AG04449 (cell line): ENCODE measurements at places on chromosomes 5 and 9.

DNA sequence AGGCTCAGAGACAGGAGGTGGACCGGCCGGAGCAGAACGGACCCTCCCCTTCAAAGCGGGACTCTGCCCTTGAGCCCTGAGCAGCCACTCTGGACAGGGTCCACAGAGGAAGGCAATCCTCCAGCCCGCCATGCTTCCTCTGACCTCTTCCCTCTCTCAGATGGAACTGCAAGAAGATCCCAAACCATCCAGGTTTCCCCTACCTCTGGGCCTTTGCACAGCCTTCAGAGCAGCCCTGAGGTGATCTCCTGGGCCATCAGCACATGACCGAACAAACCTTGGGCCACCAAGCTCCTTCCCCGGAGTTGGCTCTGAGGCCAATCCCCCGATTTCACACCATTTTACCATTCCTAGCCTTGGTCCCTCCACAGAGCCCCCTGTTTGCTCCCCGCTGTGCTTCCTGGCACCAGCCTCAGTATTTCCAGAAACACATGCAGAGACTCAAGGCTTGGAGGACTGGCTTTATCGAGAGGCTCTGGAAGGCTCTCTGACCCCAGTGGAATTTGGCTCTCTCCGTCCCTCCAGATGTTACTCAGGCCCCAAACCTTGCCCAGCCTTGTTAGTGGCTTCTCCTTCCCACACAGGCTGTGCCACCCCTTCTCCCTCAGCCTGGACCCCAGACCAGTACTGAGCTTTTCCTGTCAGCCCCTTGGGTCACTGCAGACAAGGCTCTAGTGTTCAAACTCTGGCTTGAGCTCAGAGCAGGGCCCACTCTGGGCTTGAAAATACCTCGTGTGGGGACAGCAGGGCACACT lies 48.6 kb upstream of the KCNMB1 start:
- no peak for DNase-seq

DNA sequence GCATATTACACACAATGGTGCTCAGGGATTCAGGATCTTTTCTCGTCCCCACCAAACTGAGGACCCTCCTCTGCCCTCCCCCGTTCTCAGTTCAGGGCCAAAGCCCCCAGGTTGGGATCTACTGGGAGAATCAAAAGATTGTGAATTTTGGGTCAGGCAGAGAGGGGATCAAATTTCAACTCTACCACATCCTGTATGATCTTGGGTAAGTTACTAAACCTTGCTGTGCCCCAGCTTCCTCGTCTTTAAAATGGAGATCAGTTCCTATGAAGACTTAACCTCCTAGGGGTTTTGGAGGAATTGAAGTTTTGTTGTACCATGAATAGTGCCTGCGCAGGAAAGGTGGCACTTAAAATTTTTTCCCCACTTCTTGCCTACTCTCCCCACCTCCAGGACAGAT lies 62.4 kb downstream of the RAI14 start:
- no peak for DNase-seq

GRCh38 chr5:77816686-77817085 lies 40.5 kb upstream of the TBCA start:
- no peak for DNase-seq

- DNase-seq = no peak
Observed at GRCh38 chr5:133947431-133947841, 21.0 kb downstream of the C5orf15 start.

DNA sequence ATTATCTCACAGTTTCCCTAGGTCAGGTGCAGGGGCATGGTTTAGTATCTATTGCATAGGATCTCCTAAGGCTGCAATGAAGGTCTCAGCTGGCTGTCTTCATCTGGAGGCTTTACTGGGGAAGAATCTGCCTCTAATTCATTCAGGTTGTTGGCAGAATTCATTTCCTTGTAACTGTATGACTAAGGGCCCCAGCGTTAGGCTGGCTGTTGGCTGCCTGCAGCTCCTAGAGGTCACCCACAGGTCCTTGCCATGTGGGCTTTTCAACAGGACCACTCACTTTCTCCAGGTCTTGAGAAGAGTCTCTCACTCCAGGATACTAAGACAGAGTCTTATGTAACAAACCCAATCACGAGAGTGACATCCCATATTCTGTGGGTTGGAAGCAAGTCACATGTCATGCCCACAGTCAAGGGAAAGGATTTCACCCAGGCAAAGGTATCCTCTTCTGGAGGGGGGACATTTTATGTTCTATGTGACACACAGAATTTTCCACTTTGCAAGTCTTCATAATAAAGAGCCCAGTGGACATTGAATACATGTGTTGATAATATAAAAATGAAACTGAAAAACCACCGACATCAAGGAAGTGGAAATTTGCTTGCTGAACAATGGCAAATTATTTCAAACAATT lies 38.2 kb downstream of the HMHB1 start:
- DNase-seq = no peak

DNA sequence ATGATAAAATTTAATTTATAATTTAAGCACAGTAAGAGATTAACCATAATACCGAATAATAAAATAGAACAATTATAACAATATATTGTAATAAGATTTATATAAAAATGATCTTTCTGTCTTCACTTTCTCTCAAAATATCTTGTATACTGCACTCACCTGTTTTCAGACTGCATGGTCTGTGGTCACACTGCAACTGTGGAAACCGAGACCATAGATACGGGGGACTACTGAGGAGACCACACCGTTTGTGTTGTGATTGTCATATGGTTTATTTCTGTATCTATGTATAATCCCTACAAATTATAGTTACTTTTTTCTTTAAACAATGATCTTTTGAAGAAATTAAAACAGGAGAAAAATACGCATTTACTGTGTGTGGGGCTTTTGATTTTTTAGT lies 78.8 kb upstream of the TNFAIP8 start:
- no peak for DNase-seq

DNA sequence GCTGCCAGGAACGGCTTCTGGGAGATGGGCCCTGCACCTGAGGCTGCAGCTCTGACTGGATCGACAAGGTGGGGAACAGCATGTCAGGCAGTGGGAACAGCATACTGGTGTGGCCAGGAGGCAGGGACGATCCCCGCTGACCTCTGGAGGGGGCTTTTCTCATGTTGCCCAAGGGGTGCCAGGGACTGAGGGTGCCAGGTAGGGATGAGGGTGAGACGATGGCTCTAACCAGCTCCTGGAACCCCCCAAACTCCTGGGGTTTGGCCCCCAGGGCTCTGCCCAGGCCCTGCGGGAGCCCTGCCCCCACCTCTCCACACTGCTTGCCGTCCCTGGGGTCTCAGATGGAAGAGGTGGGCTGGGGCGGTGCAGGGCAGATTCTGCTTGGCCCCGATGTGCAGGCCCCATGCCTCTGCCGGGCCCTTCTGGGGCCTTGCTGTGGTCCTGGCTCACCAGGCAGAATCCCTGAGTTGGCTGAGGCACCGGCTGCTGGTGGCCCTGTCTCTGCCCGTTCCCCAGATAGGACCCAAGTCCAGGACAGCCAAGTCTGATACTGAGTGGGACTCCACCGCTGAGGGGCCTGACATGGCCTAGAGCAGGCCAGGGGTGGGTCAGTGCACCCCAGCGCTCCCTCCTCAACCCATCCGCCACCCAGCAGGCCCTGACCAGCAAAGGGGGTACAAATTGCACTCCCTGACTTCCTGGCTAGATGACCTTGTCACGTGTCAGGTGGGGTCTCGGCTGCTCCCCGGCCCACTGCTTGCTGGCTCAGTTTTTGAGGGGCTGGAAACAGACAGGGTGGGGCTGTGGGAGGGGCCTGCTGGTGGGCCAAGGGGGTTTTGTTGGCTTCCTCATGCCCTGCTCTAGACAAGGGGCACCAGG lies 28.4 kb upstream of the RNF130 start:
- no peak for DNase-seq

DNA sequence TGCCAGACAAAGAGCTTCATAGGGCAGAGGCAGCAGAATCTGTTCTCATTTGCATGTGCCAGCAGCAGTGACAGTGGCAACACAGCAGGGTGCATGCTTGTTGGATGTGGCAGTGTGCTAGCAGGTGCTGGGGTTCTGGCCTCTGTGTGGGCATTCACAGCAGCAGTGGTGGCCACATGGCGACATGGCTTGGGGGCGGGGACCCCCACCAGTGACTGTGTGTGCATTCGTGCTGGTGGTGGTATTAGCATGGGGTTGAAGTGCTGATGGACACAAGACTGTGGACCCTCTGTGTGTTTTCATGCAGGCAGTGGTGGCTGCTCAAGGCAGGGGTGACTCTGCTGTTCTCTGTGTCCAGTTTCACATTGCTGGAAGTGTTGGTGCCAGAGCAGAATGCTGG lies 183.2 kb upstream of the PDE4D start:
- DNase-seq = no peak

DNA sequence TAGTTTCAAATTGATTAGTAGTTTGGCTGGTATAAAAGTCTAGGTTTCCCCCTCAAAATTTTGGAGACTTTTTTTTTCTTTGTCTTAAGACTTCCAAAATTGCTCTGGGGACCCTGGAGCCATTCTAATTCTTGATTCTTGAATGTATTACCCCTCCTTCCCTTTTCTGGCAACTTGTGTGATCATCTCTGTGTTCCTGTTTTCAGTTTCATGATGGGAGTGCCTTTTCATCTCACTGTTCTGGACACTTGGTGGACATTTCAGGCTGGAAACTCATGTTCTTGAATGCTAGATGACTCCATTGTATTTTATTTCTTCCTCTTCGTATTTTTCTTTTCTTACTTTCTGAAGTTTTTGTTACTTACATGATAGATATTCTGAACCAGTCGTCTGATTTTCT lies 57.3 kb upstream of the LRRC70 start:
- DNase-seq = no peak

DNA sequence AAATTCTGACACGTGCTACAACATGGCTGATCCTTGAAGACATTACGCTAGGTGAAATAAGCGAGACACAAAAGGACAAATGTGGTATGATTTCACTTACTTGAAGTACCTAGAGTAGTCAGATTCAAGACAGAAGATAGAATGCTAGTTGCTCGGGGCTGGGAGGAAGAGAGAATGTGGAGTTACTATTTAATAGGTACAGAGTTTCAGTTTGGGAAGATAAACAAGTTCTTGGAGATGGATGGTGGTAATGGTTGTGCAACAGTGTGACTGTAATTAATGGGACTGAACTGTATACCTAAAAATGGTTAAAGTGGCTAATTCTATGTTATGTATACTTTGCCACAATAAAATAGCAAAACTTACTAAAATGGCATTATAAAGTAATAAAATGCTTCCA lies 34.4 kb downstream of the PAM start:
- DNase-seq = no peak

GRCh38 chr5:123047706-123048105 lies 11.2 kb upstream of the PPIC start:
- DNase-seq = no peak

DNA sequence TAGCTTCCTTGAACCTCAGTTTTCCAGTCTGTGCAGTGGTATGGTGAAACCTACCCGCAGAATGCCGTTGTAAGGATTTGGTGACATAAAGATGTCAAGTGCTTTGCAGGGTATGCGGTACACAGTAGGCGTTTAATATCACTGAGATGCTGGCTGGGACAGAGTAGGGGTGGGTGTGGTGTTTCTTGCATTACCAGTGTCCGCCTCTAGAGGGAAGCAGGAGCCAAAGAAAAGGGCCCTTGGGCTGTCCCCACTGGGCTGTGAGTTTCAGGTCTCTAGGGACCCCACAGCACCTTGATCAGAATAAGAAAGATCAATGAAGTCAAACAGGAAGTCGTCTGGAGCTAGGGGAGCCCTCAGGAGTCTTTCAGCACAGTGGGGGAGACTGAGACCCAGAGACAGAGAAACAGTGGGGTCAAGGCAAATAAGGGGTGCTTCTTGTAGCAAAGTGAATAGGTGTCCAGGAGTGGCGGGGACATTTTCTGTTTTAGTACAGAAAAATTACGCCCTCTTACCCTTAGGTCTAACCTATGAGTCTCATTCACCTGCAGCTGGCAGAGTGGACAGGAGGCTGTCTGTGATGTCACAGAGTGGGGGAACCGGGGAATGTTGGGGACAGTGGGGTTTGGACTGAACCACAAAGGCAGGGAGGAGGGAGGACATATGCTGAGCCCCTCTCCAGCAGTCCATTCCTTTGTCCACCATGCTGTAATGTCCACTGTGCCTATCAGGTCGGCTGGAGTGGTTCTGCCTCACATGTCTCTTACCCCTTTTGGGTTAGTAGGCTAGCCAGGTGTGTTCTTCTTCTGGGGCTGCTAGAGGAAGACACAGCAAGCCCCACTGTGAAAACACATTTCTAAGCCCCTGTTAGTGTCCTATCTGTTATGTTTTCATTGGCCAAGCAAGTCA lies 4.7 kb upstream of the TEX53 start:
- DNase-seq = no peak

DNA sequence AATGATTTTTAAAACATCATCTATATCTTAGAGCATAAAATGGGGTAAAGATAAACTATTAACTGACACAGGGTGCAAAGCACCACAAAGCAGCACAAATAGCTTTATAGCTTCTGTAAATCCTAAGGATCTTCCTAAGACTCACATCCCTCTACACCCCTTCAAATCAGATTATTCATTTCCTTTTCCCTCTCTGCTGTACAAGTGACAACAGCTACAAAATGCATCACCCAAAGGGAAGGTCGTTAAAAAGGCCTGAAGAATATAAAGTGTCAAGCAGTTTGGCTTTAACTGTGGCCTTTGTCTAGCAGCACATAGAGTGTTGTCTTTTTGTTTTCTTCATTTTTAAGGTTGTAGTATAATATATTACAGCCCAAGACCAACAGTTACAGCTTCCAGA lies 422.1 kb downstream of the PDE4D start:
- no peak for DNase-seq

- no peak for DNase-seq
Observed at GRCh38 chr9:137619240-137620047, 639 bp downstream of the EHMT1 start.

- DNase-seq = no peak
Observed at GRCh38 chr9:21761309-21761901, 41.0 kb upstream of the MTAP start.

GRCh38 chr5:138212828-138213160 lies 329 bp downstream of the CDC23 start:
- no peak for DNase-seq

DNA sequence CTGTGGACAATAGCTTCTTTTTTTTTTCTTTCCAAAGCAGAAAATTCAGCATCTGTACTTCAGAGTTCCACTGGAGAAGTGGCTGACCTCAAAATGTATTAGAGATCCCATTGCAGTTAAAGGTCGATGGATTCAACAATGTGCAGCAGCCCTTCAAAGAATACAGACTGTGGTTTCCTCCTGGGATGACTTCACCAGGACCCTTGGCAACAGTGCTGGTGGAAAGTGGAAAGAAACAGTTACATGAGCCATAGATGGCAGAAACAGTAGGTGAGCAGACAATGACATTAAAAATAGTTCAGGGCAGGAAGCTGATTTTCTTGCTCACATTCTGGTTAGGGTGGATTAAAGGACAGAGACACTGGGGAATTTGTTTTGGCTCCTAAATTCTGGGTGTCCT lies 62.4 kb downstream of the SLC28A3 start:
- no peak for DNase-seq

GRCh38 chr5:109452661-109453060 lies 42.9 kb upstream of the PJA2 start:
- DNase-seq = no peak

DNA sequence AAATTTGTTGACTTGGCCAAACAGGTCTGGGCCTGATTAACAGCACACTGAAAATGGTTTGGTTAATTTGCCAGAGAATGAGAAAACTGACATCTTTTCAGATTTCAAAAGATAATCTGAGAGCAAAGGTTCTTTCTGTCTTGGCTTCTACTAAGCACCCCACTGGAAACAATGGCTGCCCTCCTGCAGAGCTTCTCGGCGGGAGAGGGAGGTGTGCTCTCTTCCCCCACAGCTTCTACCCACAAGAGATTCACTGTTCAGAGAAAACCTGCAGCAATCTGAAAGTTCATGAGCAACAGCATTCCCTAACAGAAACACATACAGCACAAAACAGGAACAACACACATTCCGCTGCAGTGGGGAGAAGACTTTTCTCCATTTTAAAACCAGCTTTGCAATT lies 3.0 kb downstream of the DNAH5 start:
- DNase-seq = no peak
